ENCODE measurements at places on chromosomes 1 and 21. TPM values are rescaled to one million over a fixed set of nuclear protein-coding genes. Genes with fewer than 3 reads are reported as not detected.

DNA sequence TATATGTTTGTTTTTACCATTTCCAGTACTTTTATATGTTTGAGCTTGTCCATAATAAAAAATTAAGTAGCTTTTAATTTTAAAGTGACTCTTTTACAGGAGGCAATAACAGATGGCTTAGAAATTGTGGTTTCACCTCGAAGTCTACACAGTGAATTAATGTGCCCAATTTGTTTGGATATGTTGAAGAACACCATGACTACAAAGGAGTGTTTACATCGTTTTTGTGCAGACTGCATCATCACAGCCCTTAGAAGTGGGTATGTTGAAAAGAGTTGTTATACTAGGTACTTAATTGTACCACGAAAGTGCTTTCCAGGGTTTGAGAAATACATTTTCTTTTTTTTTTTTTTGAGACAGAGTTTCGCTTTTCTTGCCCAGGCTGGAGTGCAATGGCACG is 46.1 kb downstream of the RNF2 start:
- DNase-seq = no peak

DNA sequence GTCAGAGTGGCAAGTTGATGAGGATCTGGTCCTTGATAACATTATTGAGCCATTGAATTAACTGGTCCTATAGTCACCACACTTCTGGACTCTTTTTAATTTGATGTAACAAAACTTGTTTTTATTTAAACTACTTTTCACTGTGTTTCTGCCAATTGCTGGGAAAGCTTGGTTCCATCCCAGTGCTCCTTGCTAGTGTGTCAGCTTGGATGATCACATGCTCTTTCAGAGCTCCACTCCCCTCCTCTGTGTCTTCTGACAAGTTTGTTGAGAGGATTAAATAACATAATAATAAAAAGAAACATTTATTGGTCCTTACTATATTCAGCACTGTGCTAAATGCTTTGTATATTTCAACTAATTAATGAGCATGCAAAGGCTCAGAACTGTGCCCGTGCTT is 448.5 kb upstream of the B3GALT2 start:
- DNase-seq = no peak

DNA sequence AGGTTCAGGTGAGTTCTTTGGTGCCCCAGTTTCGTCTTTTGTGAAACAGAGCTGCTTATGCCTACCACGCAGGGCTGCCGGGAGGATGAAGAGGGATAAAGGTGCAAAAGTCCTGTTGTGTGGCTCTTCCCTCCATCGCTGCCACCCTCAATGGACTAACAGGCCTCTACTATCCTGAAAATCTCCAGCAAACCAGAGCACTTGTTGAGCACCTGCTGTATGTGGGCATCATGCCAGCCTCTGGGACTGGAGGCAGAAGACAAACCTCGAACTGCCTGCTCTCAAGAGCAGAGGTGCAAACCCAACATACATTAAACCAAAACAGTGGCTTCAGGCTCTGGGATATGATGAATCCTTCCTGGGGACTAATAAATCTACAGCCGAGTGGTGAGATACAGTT is 174.1 kb downstream of the ACTL8 start:
- DNase-seq = no peak

DNA sequence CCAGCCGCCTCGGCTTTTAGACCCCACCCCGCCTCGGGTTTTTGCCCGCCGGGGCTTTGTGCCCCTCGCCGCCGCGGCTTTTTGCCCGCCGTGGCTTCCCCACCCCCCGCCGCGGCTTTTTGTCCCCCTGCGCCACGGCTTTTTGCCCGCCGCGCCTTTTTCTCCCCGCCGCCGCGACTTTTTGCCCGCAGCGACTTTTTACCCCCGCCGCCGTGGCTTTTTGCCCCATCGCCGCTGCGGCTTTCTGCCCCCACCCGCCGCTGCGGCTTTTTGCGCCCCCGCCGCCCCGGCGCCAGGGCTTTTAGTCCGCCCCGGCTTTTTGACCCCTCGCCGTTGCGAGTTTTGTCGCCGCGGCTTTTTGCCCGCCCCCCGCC is 474.4 kb downstream of the FAM72C start:
- peak; percentile 5 for DNase-seq

DNA sequence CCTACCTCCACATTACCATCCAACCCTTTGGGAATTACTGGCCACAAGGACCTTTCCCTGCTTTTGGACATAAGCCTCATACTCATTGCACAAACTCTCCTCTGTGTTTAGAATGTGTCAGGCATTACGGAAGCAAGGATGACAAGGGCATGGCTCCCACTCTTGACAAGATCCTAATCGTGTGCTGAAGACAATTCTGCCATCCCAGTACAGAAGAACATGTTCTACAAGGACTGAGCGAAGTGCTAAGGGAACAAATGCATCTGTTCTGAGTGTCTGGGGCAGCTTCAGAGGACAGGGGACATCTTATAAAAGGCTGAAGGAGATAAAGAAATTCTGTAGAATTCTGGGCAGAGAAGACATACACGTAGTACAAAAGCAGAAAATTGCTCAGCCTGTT is 378.5 kb upstream of the CAMK1G start:
- no peak for DNase-seq

DNA sequence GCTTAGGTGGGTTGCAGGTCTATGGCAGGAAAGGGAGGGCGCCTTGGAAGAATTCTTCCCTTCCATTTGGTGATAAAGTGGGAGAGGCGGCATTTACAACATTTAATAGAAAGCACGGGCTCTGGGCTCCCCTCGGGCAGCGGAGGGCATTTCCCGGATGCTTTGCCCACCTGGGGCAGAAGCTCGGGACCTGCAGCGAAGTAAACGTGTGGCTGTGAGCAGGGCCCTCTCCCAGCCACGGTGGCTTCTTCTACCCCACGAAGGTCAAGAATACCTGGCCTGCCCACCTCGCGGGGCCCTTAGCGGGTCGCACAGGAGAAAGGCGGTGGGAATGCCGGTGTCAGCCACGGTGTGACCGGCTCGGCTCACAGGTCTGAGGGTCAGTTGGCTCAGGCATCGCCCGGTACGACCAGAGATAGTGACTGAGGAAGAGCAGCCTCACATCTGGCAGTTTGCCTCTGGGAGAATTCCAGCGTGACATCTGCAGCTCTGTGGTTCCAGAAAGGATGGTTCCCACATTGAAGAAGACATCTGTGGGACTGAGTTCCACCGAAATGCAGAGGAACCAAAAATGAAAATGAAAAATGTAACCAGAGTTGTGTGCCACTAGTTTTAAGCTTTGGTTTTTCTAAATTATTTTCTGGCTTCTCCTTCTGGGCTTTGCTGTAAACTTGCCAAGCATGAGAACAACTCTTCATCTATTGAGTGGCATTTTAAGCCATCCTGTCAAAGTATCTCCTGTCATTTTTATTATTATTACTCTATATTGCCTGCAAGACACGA is 720 bp upstream of the F3 start:
- no peak for DNase-seq

Gene MXRA8
- 83.1 TPM for total RNA-seq

Gene SHISAL2A
- total RNA-seq = not detected

Gene C21orf58
- total RNA-seq = 2.4 TPM

Measured in omental fat pad (tissue), 4 donors.